ENCODE measurements at places on chromosomes 3 and 15.

- DNase-seq = no peak
Measured at GRCh38 chr3:106797461-106797860, 579.8 kb upstream of the CCDC54 start.

DNA sequence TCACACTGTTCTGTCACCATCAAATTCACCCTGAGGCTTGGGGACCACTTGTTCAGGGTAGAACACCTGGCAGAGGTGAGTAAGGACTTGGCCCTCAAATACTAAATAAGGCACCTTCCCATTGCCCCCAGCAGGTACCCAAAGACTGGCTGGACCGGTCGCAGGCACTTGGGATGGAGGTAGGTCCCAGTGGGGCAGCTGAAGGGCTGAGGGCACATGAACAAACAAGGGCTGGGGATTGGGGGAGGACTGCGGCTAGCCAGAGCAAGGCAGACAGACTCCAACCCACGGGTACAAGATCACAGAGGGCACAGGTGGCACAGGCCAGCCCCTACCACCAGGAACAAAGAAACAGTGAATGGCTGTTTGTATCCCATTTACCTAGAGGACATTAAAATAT lies 1.9 kb downstream of the MRPS25 start:
- DNase-seq = no peak

DNA sequence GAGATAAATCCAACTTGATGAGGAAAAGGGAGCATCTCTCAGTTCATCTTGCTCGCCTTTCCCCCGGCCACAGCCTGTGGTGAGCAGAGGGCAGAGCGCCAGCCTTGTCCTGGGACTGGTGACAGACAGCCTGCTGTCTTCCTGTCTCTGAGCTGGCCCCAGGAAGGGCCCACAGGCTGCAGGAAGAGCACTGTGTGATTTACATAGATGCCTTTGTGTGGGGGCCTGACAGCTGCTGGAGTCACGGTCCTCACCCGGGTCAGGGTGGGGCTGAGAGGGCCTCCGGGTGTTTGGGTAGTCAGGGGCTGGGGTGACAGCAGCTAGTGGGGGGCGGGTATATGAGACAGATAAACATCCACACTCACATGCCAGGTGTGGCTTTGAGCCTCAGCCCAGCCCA lies 29.3 kb downstream of the PLA2G4D start:
- no peak for DNase-seq

DNA sequence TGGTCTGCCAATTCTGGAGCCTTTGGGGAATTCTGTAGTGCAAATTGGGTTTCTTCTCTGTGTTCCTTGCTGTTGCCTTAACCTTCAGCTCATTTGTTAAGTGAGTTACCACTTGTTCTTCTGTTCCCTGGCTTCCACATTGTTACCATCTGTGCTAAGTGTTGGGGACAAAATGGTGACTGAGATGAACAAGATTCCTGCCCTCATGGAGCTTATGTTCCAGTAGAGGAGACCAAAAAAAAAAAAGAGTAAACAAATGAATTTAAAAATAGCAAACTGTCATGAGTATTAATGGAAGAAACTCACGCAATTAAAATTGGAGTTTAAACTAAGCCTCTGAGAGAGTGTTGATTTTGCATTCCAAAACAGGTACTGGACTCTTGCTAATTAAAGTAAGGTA lies 49.4 kb upstream of the ATP2C1 start:
- DNase-seq = no peak

- DNase-seq = no peak
Measured at GRCh38 chr3:187497052-187497451, 128.9 kb downstream of the RTP4 start.

GRCh38 chr3:187931101-187931500 lies 185.8 kb upstream of the BCL6 start:
- no peak for DNase-seq

- no peak for DNase-seq
Measured at GRCh38 chr3:38348903-38349302, 2.3 kb downstream of the XYLB start.

- DNase-seq = no peak
Measured at GRCh38 chr3:119977353-119977752, 116.9 kb downstream of the GSK3B start.

DNA sequence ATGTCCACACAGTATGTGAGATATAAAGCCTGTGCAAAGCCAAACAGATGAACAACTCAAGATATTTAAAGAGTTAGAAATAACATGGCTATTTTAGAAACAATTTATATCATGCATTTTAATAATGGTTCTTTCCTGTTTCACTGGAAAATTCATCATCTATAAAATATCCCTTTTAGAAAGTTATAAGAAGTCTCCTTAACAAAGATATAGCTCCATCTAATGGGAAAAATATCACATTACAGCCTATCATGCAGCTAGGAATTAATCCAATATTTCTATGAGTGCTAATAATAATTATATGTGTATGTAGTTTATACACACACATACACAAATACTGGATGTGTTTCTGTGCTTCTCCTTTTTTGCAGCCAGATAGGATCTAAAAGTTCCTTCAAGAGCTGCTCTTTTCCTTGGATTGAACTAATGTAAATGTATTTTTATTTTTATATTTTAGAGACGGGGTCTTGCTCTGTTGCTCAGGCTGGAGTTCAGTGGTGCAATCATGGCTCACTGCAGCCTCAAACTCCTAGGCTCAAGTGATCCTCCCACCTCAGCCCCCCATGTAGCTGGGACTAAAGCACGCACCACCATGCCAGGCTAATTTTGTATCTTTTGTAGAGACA lies 21.6 kb downstream of the RPL22L1 start:
- DNase-seq = no peak
